ENCODE measurements at places on chromosomes 13 and 19.

- DNase-seq, result no peak
These were observed 16.9 kb downstream of the ZNF816 start for GRCh38 chr19:52945652-52946321.

GRCh38 chr13:110089815-110090214, 217.1 kb downstream of the COL4A1 start:
- no peak for DNase-seq

GRCh38 chr19:55646889-55647731, 902 bp upstream of the CCDC106 start:
- no peak for DNase-seq

- no peak for DNase-seq
These were observed 34.6 kb downstream of the COL4A2 start for GRCh38 chr13:110341445-110342244.

- no peak for DNase-seq
These were observed 7.9 kb downstream of the TPM4 start for GRCh38 chr19:16084067-16084685.

GRCh38 chr13:112417079-112417478, 40.9 kb downstream of the SPACA7 start:
- no peak for DNase-seq

Measured in activated CD8-positive, alpha-beta T cell treated with anti-CD3 and anti-CD28 coated beads, Interleukin-2, amount 10 ng/mL, durations not matched to agents 7 days and 5 days (primary cell).